ENCODE measurements at places on chromosomes 6 and 20.

- DNase-seq, result no peak
These were observed 35.3 kb downstream of the METTL24 start for GRCh38 chr6:110322874-110323242.

GRCh38 chr6:14354919-14355572 is 237.5 kb downstream of the CD83 start:
- DNase-seq, result no peak

GRCh38 chr20:46129955-46130481 is 11.9 kb downstream of the CD40 start:
- no peak for DNase-seq

DNA sequence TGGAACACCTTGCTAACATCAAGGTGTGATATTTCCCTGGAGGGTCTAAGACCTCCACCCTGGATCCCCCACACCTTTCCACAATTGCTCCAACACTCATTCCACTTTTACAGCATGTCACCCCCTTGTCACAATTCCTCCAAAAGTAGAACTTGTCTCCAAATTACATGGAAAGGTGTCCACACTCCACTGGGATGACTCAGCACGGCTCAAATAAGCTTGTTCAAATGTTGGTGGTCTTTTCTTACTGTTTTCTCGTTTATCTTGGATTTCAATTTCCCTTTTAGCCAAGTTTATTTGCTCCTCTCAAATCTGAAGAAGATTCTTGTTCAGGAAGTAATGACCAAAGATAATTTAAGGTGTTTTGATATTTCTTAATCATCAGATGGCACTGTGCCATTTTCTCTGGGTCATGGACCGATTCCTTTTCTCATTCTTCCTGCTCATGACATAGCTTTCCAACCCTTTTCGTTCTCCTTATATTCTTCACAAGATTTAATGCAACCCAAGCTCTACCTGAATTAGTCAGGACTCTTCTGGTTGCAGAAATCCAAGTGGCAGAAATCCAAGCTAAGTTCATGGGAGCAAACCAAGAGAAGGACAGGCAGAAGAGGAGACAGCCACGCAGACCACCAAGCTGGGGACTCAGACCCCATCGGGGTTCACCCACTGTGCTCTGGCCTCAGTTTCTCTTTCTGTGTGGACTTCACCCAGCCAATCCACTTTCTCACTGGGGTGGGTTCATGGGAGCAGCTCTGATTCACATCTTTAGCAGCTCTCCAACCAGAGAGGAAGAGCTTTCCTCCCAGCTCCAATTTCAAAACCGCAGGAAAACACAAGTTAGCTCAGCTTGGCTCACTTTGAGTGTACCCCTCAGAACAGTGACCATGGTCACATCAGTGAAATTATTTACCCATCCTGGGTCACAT is 110.5 kb upstream of the CDYL start:
- no peak for DNase-seq

- DNase-seq, result no peak
These were observed 107.2 kb upstream of the PRDM1 start for GRCh38 chr6:105978974-105979373.

DNA sequence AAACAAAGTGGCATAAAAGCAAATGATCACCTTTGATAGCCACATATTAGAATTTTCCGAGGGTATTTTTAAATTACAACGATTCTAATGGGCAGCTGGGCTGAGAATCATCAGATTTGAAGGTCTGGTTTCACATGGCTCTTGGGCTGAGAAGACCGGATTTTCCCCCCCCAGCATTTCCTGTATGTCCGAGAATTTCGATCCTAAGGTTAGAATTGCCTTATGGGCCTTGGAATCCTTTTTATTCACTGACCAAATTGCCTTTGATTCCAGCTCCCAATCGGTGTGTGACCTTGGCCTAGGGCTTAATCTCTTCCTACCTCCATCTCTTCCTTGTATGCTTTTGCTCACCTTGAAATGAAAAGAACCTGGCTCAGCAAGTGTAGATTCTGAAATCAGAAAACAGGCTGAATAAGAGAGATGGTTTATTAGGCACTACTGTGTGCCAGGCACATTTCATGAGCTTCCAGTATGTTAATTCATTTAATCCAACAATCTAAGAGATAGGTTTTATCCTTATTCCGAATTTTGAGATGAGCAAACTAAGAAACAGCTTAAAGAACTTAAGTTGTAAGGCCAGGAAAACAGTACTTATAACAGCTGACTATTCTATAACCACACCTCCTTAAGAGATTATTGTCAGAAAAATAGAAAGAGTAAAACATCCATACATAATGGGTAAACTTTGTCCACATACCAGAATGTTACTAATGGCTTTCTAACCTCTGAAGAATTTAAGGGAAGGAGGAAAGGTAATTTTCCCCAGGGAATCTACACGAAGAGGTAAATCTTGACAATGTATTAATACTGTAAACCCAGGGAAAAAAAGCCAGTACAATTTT is 39.4 kb downstream of the HFE start:
- DNase-seq, result no peak

DNA sequence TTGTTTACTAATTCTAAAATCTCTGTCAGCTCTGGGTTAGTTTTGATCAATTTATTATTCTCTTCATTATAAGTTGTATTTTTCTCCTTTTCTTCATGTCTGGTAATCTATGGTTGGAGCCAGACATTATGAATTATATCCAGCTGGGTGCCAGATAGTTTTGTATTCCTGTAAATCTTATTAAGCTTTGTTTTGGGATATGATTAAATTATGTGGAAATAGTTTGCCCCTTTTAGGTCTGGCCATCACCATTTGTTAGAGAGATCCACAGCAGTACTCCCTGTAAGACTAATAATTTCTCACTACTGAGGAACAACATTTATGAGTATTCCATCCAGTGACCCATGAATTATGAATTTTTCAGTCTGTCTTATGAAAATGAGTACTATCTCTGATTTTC is 20.9 kb upstream of the SLC17A1 start:
- no peak for DNase-seq

- DNase-seq, result no peak
These were observed 206.7 kb upstream of the SULF2 start for GRCh38 chr20:47991875-47992488.

DNA sequence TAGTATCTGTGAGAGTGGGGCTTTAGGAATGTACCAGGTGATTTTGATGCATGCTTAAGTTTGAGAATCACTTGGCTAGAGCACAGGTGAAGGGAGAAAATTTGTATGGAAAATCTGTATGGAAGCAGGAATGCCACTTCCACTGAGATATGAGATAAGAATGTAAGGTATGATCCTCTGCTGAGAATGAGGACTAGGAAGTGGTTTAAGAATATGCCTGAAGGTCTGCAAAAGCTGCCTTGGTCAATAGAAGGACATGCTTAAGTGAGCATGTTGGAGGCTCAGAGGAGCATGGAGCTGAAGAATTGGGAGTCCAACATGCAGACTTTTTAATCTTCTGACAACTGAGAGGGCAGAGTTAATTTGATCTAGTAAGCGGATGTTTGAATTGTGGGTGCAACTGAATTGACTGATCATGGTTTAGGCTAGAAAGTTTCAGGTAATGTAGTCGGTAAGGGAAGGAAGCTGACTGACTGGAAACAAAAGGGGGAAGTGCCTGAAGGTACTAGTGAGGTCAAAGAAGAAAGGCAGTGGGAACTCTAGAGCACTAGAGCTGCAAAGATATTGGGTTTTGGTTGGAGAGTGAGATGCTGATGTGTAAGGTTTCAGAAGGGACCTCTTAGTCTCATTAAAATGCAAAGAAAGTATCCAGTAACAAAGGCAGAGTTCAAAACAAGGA is 28.6 kb upstream of the NOTCH4 start:
- no peak for DNase-seq

- DNase-seq, result no peak
These were observed 72.5 kb upstream of the UST start for GRCh38 chr6:148674306-148674705.

- no peak for DNase-seq
These were observed 20.0 kb downstream of the PPP1R3G start for GRCh38 chr6:5105146-5105545.

GRCh38 chr6:33850296-33850695 is 46.5 kb upstream of the MLN start:
- DNase-seq, result no peak

GRCh38 chr6:150403458-150404246 is 34.8 kb downstream of the IYD start:
- no peak for DNase-seq

DNA sequence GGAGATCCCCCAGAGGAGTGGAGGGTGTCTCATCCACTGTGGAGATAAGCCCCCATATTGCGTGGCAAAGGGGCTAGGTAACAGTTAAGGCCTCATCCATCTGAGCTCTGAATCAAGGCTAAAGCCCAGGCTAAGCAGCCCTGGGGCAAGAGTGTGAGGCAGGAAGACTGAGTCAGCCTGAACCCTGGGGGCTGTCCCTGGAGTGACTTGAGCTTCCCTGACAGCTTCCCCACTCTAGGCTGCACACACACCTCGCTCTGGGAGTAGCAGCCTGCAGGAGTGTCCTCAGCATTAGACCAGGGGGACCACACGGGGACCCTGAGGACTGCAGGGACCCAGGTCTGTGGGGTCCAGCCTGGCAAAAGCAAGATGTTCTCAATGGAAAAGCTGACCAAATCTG is 27.9 kb downstream of the UBD start:
- DNase-seq, result no peak

DNA sequence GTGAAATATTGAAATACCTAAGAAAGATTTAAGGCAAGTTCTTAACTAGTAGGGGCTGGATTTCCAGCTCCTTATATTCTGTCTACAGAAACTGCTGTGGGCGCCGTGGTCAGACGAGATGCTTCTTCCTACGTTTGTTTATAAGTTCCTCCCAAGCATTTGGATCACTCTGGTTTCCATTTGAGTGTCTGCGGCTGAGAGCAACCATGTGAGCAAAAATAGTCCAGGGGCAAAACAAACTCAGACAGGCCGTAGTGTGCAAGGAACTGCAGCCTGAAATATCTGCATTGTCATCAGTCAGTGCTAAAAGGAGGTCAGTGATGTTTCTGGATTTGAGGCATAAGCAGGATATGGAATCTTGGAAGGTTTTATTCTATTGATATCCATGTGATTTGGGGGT is 485.9 kb upstream of the JAG1 start:
- no peak for DNase-seq

DNA sequence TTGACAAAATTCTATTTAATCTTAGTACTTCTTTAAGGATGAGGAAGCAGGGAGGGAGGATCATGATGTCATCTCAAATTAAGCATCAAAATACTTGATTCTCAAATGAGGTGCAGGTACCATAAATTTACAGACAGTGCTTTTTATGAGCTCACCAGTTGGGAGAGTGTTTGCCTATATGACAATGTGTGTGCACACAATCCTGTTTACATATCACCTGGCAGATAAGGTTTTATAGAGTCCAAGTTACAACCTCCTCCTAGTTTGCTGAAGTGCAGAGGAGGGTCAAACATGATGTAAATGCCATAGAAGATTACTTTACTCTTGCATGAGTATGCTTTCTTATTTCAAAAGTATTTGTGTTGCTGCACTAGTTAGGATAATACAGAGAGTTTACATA is 6.4 kb downstream of the ATXN1 start:
- no peak for DNase-seq

- DNase-seq, result no peak
These were observed 94.0 kb downstream of the CD83 start for GRCh38 chr6:14211562-14211942.

DNA sequence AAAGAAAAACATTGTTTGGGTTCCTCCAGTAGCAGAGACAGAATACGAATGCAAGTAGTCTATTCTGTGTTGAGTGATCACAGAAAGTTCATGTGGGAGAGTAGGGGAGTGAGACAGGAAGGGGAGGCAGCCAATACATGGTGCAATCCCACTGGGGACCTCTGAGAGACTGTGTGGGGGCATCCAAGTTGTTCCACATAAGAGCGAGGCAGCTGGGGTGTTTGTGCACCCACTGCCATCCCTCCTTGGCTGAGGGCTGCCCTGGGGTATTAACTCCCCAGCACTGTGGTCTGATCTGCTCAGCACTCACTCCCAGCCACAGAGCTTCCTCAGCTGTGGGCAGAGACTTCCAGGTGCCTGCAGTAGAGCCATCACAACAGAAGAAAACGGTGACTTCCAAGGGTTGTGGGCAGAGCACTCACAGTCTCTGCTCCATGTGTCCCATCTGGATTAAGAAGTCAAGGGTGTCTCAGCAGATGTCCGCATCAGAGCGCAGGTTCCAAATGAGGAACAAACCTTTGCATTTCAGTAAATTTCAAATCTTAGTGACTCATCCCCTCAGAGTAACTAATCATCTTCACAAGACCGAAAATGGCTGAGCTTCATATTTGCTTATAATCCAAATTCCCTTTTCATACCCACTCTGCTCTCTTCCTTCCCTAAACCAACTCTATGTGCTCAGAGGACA is 101.9 kb upstream of the NAA20 start:
- DNase-seq, result no peak

GRCh38 chr20:11368965-11369711 is 548.6 kb upstream of the BTBD3 start:
- DNase-seq, result no peak

GRCh38 chr20:4483961-4484360 is 237.7 kb upstream of the PRND start:
- no peak for DNase-seq

- DNase-seq, result no peak
These were observed 172.1 kb upstream of the RUNX2 start for GRCh38 chr6:45156075-45156474.

- peak; percentile 62 for DNase-seq
These were observed 2.1 kb downstream of the SOX12 start for GRCh38 chr20:327186-328026.

GRCh38 chr6:13278991-13279390 is 49.3 kb downstream of the TBC1D7 start:
- no peak for DNase-seq

GRCh38 chr6:35181933-35182612 is 31.7 kb upstream of the SCUBE3 start:
- DNase-seq, result no peak

- no peak for DNase-seq
These were observed 128.2 kb downstream of the BANF2 start for GRCh38 chr20:17827759-17828559.

- no peak for DNase-seq
These were observed 8.3 kb downstream of the FAM110A start for GRCh38 chr20:841568-842546.

GRCh38 chr20:6116758-6117157 is 6.1 kb downstream of the FERMT1 start:
- DNase-seq, result no peak

DNA sequence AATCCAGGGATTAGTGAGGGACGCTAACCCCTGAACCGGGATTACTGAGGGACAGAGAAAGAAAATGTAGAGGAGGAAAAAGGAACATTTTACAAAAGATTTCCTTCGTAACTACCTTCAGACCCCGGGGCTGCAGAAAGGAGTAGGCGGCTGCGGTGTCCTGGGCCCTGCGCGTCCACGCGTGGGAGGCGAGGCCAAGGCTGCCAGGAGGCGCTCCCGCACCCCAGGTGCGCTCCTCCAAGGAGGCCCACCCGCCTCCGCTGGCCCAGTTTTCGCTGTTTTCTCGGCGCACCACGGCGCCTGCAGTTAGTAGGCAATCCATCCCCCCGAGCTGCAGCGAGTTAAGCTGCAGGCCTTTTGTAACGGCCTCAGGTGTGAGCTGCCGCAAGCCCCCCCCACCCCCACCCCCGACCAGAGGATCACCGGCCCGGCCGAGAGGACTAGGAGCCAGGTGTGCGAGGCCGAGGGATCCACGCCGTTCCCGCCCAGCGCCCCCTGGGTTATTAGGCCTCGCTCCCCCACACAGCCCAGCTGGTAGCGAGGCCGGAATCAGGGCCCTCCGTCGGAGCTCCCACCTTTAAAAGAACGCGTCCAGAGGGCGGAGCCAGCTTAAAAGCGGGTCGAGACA is 380.3 kb upstream of the ARID1B start:
- DNase-seq, result no peak

- no peak for DNase-seq
These were observed 114.4 kb downstream of the FOXC1 start for GRCh38 chr6:1724124-1724523.

Measured in NCI-H2081 treated with DMSO at 0.1 percent for 48 hours (cell line).